ENCODE measurements at places on chromosomes 7 and 10.

- no peak for DNase-seq
These were observed 143.5 kb downstream of the NEURL1 start for GRCh38 chr10:103637011-103637410.

DNA sequence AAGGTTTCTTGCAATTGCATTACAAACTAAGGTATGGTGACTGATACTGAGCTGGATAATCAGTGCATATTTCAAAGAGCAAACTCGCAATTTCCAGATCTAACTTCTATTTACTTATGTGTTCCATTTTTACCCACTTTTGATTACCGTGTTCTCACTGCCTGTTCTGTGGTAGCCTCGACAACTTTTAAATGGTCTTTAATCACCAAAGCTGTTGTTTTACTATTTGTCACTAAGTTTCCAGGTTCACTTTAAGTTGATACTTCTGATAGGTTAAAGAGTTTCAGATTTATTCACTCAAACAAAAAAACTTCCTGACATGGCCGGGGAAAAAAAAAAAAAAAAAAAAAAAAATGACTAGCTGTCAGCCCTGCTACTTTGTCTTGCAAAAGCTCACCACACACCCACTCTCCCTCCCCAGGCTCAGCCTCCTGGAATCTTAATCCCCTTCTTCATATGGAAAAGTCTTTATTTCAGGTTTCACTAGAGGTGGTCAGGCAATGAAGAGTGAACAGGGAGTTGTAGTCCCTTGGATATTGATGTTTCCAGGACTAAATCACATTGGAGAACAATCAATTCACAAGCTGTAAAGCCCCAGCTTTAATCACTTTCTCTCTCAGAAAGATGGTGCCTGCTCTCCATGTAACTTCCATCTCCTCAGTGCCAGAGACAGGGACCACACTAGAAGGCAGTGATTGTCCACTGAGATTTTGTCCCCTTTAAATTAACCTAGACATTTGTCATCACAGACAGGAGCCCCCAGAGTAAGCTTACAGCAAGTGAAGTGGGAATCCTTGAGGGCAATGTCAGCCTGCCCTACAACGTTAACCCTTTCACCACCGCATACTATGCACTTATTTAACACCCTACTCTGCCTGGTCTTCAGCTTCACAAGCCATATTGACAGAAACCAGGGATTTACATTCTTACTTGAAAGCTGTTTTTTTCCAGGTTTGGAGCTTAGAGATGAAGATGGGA is 749.1 kb upstream of the SORCS1 start:
- no peak for DNase-seq

- DNase-seq = no peak
These were observed 117.0 kb downstream of the ADCY1 start for GRCh38 chr7:45691155-45691656.

DNA sequence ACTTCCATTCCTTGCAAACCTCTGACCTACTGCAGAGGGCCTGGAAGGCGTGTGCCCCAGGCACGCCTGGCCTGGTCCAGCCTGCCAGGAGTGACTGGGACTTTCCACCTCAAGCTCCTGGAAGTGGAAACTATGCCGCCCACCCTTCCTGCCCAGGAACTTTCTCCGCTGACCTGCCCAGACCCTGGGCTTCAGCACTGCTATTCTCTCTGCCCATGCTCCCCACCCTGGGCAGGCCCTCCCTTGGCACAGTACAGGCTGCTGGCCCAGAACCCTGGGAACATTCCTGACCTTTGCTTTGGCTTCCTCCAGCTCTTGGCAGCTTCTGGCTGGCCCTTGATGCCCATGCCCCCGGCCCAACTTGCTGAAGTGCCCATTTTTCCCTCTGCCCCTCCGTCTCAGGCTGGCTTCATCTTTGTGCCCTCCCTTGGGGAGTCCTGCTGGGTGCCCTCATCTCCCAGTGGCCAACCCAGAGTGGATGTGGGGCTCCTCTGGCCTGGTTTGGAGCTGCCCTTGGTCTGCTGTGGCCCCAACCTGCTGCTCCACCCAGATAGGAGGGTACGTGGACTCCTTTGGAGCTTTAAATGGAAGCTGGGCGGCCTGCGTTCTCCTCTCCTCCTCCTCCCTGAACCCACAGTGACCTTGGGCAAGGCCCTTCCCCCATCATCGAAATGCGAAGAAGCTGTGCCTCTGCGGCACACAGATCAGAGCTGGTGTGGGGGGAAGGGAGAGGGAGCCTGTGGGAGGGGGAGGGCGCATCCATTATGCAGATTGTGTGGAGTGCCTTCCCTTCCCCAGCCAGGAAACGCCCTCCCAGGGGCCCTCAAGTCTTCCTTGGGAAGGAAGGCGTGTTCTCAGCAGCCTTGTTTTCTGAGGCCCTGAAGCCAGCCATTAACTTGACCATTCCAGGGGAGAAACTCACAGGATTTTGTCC is 3.4 kb downstream of the MMRN2 start:
- no peak for DNase-seq

GRCh38 chr7:117731455-117731854 is 141.8 kb downstream of the CTTNBP2 start:
- DNase-seq = no peak

DNA sequence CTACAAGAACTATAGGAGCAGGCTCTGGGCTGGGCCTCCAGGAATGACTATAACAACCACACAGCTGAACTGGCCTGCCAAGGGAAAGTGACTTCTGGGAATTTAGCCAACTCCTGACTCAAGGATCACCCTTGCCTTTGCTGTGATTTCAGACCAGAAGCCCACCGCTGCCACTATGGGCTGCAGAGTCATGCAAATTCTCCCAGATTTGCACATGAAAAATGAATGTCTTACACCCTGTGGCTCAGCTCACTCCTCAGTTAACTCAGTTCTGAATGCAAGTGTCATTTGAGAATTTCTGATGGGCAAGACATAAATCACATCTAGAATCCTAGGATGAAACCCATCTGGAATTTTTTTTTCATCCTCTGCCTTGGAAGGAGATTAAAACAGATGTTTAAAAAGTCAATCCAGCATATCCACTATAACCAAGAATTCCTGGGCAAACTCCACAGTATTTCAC is 186.5 kb upstream of the BET1 start:
- DNase-seq = no peak

DNA sequence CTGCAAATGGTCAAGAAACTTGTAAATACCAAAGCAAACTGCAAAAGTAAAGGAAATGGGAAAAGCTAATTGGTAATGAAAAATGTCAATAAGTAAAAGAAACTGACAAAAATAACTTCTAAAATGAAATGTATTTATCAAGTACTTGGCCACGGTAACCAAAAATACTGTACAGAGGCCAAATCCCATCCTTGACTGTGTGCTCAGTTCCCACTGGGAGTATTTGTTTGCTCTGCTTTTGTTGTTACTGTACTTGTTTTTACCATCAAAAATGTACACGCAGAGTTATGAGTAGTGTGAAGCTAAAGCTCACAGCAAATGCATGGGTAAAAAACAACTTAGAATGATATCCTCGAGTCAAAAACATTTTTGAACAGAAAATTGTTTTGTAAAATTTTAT is 31.1 kb downstream of the ENKUR start:
- no peak for DNase-seq

DNA sequence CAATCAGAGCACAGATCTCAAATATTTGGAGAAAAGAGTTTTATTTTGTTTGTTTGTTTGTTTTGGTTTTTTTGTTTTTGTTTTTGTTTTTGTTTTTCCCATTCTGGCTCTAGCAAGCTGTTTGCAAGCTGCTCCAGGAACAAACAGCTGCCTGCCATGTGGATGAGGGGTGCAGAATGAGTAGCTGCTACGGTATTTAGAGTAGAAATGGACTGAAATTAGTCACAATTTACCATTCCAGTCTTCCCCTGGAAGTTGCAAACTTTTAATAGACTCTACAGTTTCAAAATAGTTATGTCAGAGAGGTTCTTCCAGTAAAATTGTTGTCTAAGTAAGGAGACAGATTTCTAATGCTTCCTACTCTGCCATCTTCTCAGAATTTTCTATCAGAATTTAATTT is 27.1 kb upstream of the TAS2R16 start:
- DNase-seq = no peak

- no peak for DNase-seq
These were observed 2.8 kb upstream of the RGS10 start for GRCh38 chr10:119545310-119545709.

DNA sequence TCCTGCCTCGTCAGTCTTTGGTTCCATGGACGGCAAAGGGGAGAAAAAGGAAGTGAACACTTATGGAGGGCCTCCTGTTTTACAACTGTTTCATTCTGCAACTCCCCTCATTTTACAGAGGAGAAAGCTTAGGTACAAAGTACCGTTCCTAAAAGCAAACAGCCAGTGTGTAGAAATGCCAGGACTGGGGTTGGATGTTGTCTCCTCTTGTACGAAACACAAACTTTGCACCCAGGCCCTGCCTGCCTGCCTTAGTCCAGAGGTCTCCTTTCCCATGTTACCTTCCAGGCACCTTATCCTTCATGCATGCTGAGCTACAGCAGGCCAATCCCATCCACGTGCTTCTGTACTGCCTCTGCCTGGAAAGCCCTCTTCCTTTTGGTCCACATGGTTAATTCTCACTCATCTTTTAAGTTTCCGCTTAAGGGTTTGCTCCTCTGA is 86.0 kb downstream of the ICA1 start:
- DNase-seq = no peak

DNA sequence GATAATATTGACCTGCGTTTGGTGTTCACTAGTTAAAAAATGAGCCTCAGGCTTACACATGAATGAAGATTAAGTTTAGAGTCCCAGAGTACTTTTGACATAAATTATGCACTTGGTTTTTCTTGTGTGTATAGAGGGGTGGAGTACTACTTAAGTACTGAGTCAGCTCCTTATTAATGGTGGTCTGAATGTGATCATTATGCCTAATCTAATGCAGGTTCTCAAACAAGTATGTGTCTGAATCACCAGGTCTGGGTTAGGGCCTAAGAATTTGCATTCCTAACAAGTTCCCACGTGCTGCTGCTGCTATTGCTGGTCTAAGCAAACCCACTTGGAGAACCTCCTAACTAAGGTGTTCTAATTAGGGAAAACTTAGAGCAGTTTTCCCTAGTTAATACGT is 30.7 kb upstream of the STOX1 start:
- no peak for DNase-seq

DNA sequence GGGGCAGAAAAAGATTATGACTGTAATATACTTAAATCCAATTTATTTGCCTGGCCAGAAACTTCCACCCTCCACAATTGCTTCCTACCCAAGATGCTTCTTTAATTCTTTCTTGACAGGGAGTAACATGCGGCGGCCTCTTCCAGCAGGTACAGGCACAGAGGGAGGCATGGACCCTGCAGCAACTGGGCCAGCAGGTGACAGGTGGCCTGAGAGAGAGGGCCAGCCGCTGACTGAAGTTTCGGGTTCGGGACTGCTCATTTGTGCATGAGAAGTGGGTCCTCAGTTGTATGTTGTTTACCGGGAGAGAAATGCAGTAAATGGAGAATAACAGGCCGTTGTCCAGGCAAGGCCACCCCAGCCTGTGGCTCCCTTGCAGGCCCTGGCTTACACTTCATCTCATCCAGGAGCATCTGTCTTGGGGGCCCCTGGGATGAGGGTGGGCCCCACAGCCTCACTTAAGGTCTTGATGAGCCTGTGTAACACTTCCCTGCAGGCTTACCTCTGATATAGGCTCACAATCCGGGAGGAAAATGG is 72.5 kb downstream of the C10orf143 start:
- DNase-seq = no peak
